AML-193 (cell line): ENCODE measurements at places on chromosomes 5 and 9.

GRCh38 chr9:84266087-84266561 is 74.4 kb downstream of the SLC28A3 start:
- no peak for DNase-seq

DNA sequence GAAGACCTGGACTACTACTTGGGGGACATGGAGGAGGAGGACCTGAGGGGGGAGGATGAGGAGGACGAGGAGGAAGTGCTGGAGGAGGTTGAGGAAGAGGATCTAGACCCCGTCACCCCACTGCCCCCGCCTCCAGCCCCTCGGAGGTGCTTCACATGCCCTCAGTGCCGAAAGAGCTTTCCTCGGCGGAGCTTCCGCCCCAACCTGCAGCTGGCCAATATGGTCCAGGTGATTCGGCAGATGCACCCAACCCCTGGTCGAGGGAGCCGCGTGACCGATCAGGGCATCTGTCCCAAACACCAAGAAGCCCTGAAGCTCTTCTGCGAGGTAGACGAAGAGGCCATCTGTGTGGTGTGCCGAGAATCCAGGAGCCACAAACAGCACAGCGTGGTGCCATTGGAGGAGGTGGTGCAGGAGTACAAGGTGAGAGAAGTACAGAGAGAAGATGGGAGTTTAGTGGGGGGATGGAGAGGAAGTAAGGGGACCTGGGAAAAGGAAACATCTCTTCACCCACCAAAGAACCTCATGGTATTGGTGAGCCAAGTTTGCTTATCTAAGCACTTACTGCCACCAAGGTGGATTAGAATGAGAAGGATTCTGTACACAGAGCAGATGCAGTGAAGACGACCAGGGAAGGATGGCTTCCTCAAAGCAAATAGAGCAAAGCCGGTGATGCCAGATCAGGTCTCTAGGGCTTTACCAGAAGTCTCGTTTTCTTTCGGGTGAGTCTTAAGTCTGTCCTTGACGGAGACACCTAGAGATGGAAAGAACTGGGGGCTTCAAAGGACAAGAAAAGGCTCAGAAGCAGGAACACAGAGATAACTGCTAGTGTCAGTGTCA is 1.5 kb downstream of the TRIM41 start:
- no peak for DNase-seq

DNA sequence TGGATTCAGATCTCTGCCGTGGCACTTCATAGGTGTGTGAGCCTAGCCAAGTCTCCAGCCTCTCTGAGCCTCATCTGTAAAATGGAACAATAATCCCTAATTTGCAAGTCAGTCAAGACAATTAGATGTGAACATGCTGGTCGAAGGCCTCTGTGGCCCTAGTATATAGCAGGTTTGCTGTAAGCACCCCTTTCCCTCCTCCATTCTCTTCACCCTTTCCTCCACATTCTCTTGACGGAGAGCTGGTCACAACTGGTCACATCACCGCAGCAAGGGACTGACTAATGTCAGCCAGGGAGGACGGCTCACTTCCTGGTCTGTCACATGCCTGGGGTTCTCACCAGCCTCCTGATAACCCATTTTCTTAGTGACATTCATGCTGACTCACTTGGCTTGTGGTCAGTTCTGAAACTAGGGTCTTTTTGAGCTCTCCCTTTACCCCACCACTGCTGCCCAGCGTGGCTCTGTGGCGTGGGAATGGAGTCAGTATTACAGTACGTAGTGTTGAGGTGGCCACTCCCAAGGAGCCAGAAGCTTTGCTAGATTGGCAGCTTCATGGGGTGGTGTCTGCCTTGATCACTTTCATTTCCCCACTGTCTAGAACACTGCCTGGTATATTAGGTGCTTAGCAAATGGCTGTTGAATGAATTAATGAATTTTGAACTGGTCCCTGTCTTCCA is 47.8 kb downstream of the ERGIC1 start:
- no peak for DNase-seq

GRCh38 chr5:67494186-67494855 is 297.7 kb upstream of the CD180 start:
- DNase-seq, result no peak

- peak; percentile 45 for DNase-seq
Observed at GRCh38 chr5:95738072-95738471, 6.9 kb downstream of the RHOBTB3 start.

GRCh38 chr5:139078345-139078744 is 119.8 kb downstream of the SIL1 start:
- DNase-seq, result no peak

GRCh38 chr5:103476811-103477210 is 85.8 kb downstream of the NUDT12 start:
- no peak for DNase-seq

- no peak for DNase-seq
Observed at GRCh38 chr9:87535817-87536539, 38.3 kb downstream of the DAPK1 start.

DNA sequence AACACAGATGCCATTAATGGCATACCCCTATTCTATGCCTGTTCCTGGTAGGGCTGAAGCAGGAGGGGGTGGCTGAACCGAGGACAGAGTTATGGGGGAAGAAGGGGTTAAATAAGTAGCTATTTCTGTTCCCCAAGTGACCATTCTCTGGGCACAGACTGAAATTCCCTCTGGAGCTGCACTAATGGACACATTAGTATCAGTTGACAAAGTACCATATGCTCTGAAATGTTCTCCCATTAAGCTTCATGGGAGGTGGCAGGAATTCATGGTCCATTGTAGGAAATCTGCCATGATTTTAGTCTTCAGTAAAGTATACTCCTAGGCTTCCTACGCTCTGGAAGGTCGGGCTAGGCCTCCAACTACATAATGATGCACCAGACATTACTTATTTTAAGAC is 10.5 kb upstream of the FRMPD1 start:
- DNase-seq, result no peak

DNA sequence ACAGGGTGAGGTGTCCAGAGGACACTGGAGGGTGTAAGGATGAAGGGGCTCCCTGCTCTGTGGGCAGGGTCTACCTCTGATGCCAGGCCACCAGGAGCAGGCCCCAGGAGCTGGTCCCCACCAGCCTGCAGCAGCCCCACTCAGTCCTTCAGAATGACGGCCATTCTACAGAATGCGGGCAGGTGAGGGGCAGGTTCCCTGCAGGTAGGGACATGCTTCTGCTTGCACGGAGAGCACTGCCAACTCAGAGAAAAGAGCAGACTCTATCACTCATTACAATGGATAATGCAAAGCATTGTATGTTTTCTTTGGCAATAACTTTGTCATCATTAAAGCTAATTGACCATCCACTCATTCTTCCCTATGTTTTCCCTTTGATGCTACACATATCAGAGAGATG is 39.0 kb downstream of the DDX31 start:
- no peak for DNase-seq

DNA sequence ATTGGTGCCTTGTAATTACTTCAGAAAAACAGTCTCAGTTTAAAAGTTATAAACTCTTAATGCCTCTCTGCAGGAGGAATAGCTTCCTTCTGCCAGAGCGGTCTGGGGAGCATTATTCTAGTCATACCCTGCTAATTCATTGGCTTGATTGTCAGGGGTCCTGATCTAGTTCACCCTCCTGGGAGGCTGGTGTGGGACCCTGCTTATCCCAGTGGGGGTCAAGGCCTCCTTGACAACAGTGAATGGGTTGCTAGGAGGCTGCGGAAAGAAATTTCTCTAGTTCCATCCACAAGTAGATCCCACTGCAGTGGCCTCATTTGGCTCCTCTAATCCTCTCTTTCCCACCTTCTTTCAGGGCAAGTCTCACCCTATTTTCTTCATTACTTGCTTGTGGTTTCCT is 105.7 kb downstream of the TMC1 start:
- no peak for DNase-seq

DNA sequence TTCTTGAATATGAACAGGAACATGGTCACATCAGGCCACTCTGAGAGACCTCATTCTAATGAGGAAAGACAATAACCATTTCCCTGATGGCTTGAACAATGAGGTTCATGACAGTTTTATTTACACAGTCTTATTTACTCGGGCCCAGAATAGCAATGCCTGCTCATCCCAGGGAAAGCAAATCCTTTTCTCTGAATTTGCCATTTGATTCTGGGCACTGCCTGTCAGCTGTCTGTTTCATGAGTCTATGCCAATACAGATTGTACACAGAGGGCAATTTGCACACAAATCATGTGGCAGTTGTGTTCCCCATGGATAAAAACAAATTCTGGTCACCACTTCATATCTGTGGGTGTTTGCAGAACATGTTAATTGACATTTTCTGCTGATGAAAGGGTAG is 492.5 kb downstream of the ACTL7B start:
- DNase-seq, result no peak

- no peak for DNase-seq
Observed at GRCh38 chr5:112143690-112144089, 275.4 kb downstream of the EPB41L4A start.

DNA sequence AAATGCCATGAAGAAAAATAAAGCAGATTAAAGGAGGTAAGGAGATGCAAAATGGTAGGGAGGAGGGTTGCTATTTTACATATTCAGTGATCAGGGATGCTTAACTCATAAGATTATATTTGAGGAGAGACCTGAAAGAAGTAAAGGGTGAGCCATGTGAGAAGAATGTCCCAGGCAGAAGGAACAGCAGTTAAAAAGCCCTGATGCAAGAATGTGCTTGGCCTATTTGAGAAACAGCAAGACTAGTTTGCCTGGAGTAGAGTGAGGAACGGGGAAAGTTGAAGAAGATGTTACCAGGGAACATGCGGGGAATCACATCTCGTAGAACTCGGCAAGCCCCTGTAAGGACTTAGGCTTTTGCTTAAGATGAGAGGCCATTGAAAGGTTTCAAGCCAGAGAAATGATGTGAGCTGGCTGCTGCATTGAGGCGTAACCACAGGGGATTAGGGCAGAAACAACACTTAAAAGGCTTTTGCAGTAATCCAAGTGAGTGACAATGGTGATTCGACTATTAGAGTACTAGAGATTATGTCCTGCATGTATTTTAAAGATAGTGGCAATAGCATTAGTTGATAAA is 198.7 kb downstream of the VPS13A start:
- no peak for DNase-seq

DNA sequence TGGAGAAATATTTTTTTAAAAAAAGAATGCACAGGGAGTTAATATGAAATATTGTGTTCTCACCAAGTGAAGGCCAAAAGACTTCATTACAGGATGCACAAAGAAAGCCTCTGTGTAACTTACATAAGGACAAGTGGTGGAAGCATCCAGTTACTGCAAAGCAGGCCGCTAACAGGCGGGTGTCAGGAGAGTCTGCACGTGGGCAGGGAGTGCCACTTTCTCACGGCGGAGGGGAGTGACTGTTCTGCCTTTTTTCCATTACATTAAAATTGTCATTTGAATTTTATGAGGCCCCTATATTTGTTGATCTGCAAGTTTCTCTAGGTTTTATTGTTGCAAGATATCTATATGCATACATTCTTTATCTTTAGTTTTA is 28.1 kb upstream of the SPATA31E1 start:
- DNase-seq, result no peak

- DNase-seq, result no peak
Observed at GRCh38 chr9:132075853-132076252, 3.8 kb downstream of the MED27 start.

DNA sequence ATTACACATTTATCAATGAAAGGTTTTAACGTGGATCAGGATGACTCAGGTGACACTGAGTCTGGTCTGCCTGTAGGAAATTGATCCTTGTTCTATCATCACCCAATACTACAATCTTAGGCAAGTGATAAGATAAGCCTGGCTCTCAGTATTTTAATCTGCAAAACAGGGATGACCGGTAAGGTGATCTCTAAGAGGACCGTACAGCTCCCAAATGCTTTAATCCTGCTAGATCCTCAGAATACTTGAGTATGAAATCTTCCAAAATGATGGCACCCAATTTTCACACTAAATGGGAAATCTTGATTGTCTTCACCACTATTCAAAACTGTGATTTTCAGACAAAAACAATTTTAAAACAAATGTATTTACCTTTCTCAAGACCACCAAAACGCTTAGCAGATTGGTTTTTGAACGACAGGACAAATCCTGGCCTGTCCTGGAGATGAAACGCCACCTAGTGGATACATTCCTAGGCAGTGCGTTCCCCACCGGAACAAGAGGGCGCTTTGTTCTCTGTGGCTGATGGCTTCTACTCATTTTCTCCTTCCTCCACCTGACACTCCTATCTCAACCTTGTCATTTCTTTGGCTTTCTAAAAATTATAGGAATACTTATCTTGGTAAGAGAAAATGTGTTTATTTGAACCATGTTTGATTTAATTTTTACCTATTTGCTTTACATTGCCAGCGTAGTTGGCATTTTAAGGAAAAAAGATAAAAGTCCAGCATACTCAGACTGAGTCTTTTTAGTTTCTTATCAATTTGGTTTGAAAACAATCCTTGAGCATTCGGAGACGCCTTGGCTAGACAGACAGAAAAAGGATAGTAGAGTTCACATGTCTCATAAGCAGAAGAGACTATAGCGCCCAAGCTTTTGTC is 41.2 kb upstream of the VCAN start:
- DNase-seq, result peak; percentile 16

DNA sequence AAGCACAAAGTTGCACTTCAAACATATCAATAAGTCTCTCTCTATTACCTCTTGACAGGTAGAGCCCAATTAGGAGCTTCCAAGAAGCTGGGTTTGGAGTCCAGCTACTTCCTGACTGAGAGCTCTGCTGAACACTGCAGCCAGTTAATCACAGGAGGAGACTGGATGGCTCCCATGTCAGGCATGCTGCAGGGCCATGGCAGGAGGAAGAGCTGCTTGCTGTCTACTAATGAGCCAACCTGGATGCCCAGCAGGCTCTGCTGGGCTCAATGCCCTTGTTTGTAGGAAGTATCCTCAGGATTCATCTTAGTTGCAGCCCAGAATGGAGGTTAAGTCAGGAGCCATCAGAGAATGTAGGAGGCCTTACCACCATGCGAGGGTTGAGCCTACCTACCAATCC is 91.9 kb downstream of the TMEM215 start:
- no peak for DNase-seq

GRCh38 chr9:107644733-107645463 is 155.3 kb upstream of the KLF4 start:
- DNase-seq, result no peak

DNA sequence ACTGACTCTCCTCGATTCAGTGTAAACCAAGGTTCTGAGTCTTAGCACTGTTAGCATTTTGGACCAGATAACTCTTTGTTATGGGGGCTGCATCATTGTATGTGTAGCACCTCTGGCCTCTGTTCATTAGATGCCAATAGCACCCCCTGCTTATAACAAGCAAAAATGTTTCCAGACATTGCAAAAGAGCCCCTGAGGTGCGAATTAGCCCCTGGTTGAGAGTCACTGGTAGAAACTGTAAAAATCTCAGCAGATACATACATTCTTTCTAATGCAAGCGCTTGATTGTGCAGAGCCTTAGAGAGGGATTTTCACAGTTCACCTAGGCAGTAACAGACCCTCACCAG is 2.8 kb downstream of the ADRB2 start:
- no peak for DNase-seq

GRCh38 chr9:91771027-91771426 is 179.0 kb downstream of the ROR2 start:
- no peak for DNase-seq
